HL-60 (cell line): ENCODE measurements at places on chromosomes 3 and 15.

DNA sequence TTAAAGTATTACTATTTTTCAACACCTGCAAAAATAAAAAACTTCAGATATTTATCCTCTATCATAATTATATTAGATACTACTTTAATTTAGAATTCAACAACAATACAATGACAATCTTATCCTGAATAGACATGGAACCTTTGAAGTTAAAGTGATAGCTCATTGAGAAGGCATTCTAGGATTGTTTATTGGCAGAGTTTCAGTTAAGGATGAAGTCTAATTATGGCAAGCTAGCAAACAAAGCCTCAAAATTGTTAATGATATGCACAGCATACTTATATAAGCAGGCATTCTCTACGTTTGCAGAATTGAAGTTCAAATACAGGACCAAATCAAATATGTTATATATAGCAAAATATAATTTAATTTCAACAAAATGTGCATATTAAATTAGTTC, 91.2 kb upstream of the ABI3BP start:
- DNase-seq: no peak

- DNase-seq: no peak
Measured at GRCh38 chr15:61155741-61156700, 73.1 kb downstream of the RORA start.

- peak; percentile 30 for DNase-seq
Measured at GRCh38 chr3:171200750-171201088, 174.2 kb upstream of the SLC2A2 start.

GRCh38 chr3:28188686-28189085, 52.7 kb upstream of the CMC1 start:
- DNase-seq: no peak

GRCh38 chr3:50515565-50516439, 12.4 kb upstream of the CACNA2D2 start:
- DNase-seq: no peak

DNA sequence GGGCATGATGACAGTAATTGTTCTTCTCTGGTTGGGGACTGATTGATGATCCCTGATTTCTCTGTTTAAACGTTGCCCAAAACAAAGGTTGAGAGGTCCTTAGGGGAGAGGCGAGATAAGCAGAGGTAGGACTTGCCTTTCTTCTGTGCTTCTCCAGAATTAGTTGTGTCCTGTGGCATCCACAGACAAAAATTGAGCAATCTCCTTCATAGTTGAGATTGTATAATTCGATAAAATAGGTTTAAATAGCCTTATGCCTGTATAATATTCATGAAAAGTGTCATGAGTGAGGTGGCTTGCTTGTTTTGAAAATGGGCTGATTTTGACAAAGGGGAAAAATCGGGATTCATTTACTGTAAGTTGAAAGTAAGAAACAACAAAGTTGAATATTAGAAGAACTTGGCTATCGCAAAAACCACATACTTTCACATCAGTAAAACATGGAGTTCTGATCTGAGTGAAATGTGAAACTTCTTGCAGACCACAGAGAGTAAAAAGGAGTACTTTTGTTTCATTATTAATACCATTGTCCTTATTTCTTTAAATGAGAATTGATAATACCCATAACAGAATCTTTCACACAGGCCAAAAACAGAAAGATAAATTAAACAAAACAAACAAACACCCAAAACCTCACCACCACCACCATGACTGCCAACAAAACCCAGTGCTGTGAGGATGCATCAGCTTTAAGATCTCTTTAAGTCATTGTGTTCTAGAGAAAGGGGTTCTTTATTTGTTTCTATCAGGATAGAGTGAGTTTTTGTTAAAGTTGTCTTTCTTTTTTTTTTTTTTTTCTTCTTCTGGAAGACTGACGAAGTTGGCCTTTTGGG, 155.7 kb downstream of the LPP start:
- DNase-seq: no peak

DNA sequence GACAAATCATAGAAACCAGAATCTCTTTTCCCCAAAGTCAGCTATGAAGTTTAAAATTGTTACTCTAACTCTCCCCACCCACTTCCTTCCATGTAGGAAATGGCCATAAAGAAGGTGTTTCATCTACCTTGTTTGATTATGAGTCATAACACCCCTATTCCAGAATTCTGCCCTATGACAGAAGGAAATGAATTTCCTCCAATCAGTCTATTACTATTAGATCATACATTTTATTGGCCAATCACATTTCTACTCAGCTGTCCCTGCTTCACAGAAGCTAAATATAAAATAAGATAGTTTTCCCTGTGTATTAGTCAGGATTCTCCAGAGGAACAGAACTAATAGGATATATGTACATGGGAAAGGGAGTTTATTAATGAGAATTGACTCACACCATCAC, 102.1 kb downstream of the TGFBR2 start:
- no peak for DNase-seq

- no peak for DNase-seq
Measured at GRCh38 chr15:99487337-99487730, 78.5 kb upstream of the MEF2A start.

DNA sequence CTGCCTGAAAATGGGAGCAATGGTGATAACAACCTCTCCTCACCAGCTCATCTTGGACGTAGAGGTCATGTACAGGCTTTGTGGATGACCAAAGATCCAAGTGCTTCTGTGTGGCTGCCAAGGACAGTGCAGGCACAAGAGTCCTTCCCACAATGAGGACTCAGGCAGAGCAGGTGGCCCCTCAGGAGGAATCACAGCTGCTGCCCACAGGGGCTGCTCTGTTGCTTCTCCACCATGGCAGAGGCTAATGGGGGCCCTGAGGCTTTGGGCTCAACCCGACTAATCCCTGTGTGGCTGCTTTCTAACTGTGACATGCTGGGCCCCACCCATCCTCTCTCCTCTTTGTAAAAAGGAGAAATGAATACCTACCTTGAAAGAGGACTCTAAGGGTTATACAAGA, 58.1 kb upstream of the MRPS22 start:
- DNase-seq: no peak

DNA sequence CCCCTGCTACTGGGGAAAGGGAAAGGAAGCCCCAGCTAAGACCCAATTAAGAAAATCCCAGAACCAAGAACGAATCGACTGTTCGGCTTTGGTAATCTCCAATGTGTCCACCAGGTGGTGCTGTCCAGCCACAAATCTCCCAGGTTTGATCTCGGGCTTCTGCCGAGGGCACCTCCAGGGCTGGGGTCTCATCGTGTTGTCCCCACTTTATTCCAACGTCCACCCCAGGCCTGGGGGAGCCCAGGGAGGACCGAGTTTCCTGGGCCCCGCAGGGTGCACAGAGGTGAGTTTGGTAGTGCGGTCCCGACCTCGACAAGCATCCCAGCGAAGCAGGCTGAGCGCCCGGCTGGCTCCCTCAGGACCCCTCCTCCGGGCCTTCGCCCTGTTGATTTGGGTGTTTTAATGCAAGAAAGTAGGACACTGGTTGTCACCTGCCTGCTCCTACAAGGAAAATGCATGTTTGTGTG, 185.1 kb downstream of the GOLGA6L6 start:
- DNase-seq: peak; percentile 60
